Neural progenitor cell (in vitro differentiated cells): ENCODE measurements at places on chromosomes 11 and 22. TPM values are rescaled to one million over a fixed set of nuclear protein-coding genes. Genes with fewer than 3 reads are reported as not detected.

GRCh38 chr11:69642549-69642912 lies 1.6 kb downstream of the CCND1 start:
- H3K27ac ChIP-seq: no peak overlapping the region
- DNase-seq: peak; percentile 60
- peak overlapping the region; percentile 94 for H3K4me3 ChIP-seq
- peaks cover 31% of the 10 kb centered on the region for H3K4me1 ChIP-seq
- H3K36me3 ChIP-seq: no peaks in the 10 kb centered on the region

DNA sequence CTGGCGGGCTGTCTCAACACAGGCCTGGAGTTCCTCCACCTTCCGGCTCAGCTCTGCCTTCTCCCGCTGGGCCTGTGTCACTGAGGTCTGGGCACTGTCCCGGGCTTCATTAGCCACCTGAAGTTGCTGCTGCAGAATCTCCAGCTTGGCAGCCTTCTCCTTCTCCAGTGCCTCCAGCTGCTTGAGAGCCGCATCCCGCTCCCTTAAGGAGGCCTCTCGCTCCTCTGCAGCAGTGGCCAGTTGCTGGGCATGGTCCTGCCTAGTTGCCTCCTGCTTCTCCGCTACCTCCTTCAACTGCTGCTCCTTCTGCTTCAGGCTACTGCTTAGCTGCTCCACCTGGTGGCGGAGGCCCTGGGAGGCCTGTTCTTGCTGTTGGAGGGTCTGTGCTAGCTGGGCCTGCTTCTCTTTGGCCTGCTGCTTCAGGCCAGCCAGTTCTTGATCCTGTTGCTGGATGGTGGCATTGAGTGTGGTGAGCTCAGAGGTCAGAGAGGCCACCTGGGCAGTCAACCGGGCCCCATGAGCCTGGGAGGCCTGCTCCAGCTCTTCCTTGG lies 16.9 kb downstream of the IL18BP start:
- no peaks in the 10 kb centered on the region for H3K27me3 ChIP-seq
- H3K27ac ChIP-seq: no peak overlapping the region
- H3K4me1 ChIP-seq: no peaks in the 10 kb centered on the region
- DNase-seq: peak; percentile 49
- no peaks in the 10 kb centered on the region for H3K36me3 ChIP-seq
- no peak overlapping the region for H3K4me3 ChIP-seq

DNA sequence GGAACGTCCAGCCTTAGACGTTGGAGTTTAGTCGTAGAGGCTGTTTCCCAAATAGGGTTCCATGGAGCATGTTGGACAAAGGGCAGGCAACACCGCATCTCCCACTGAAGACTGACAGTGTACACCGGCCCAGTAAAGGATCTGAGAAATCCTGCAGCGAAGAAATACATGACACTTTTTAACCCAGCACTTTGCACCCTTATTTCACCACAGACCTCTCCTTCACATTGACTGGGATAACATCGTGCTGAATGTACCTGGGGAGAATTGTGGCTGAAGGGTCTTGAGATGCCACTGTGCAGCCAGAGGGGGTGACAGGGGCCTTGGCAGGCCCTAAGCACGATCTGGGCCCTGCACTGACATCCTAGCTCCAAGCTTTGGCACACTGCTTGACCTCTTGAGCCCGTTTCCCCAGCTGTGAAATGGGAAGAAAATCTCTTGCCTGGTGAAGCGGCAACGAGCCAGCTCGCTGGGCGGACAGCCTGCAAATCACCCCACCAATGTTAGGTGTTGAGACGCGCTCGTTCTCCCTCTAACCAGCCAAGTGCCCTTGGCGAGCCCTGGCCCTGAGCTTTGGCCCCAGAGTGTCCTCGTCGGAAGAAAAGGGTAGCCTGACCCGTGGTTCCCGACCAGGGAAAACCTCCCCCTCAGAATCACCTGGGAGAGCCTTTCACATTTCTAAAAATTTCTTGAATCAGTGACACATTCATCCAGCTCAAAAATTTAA lies 13.4 kb downstream of the CD5 start:
- H3K36me3 ChIP-seq: no peaks in the 10 kb centered on the region
- H3K27me3 ChIP-seq: no peaks in the 10 kb centered on the region
- H3K27ac ChIP-seq: no peak overlapping the region
- peaks cover 4% of the 10 kb centered on the region for H3K4me1 ChIP-seq
- DNase-seq: no peak
- no peak overlapping the region for H3K4me3 ChIP-seq

DNA sequence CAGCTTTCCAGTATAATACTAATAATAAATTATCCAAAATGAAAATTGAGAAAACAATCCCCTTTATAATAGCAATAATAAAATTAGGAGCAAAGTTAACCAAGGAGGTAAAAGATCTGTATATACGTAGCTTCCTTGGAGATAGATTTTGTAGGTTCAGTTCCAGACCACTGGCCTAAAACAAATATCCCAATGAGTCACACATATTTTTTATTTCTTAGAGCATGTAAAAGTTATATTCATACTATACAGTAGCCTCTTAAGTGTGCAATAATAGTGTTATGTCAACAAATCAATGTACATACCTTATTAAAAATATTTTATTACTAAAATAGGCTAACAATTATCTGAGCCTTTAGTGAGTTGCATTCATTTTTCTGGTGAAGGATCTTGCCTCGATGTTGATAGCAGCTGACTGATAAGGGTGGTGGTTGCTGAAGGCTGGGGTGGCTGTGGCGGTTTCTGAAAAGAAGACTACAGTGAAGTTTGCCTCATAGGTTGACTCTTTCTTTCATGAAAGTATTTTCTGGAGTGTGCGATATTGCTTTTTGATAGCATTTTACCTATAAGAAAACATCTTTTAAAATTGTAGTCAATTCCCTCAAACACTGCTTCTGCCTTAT lies 178.5 kb downstream of the ARHGAP42 start:
- H3K36me3 ChIP-seq: no peaks in the 10 kb centered on the region
- no peaks in the 10 kb centered on the region for H3K27me3 ChIP-seq
- H3K27ac ChIP-seq: no peak overlapping the region
- H3K4me3 ChIP-seq: no peak overlapping the region

TRPM5 gene
- total RNA-seq: 0.34 TPM in 1 of 2 replicates, not detected in the other

TRPC6 gene
- 0.09 and 0.17 TPM in 2 replicates for total RNA-seq

OR4A16 gene
- total RNA-seq: not detected in 2 replicates
